ENCODE measurements at places on chromosomes 5 and 9.

- DNase-seq, result no peak
Observed at GRCh38 chr9:91884696-91885687, 65.0 kb downstream of the ROR2 start.

- DNase-seq, result no peak
Observed at GRCh38 chr9:8492679-8493078, 693.1 kb upstream of the DMAC1 start.

- no peak for DNase-seq
Observed at GRCh38 chr5:124451721-124452383, 294.6 kb downstream of the ZNF608 start.

- peak; percentile 47 for DNase-seq
Observed at GRCh38 chr9:91211919-91212318, 149.8 kb downstream of the AUH start.
